ENCODE measurements at places on chromosomes 4 and X.

DNA sequence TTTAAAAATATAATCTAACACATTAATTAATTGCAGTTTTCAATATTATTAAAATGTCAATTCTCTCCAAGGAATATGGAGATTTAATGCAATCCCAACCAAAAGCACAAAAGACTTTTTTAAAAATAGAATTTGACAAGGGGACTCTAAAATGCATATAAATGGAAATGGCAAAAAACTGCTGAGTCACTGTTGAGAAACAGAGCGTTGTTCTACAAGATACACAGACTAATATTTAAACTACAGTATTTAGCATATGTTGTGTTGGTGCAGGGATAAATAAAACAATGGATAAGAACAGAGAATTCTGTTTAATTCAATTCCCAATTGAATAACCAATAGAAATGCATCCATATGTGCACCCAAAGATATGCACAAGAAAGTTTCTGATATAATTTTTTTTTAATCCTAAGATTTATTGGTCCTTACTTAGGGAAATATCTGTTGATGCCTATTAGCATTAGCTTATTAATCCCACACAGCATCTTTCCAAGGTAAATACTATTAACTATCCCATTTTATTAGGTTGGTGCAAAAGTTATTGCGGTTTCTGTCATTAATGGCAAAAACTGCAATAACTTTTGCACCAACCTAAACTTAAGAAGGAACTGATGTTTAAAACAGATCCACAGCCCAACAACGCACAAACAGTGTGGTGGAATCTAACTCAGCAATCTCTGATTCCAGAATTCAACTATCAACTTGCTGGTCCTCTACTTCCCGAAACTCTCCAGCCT is 86.8 kb upstream of the VEGFC start:
- DNase-seq = no peak

- no peak for DNase-seq
Observed at GRCh38 chrX:107601759-107602158, 26.6 kb upstream of the PRPS1 start.

- no peak for DNase-seq
Observed at GRCh38 chr4:79854856-79855502, 218.1 kb downstream of the ANTXR2 start.

GRCh38 chr4:94354474-94354896 is 11.8 kb upstream of the HPGDS start:
- DNase-seq = no peak

- DNase-seq = no peak
Observed at GRCh38 chr4:176492646-176493302, 173.0 kb downstream of the SPCS3 start.

DNA sequence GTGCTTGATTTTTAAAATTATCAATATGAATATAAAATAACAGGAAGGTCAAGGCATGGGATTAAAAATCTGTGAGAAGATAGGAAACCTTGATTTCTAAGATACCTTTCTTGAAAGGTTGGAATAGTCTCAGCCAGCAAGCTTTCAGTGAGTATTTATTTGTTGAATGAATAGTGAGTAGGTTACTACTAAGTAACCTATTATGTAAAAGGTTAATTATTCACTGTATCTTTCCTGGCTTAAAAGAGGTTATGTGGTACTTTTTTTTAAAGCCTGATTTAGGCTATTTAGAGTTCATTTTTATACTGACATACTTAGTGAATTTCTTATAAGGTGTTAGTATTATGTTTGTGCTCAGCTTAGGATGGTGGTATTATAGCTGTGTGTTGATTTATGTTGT is 123.5 kb downstream of the PTPN13 start:
- DNase-seq = no peak

DNA sequence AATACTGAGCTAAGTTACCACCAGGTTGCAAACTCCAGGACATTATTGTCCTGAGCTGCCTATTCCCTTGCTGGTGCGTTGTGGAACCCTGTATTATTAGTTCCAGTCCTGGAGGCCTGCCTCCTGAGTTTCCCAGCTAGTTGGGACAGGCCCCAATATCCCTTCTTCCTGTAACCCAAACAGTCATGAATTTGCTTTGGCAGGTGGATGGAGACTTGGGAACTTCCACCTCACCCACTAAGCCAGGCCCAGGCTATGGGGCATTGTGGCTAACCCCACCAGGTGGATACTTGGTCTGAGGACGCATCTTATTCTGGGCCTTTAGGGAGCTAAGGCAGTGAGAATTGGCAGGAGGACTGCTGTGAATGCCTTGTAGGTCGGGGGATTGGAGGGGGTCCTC is 5.0 kb downstream of the RBM3 start:
- no peak for DNase-seq

GRCh38 chr4:155367608-155368007 is 9.2 kb downstream of the MAP9 start:
- no peak for DNase-seq
